ENCODE measurements at places on chromosomes 4 and X.

DNA sequence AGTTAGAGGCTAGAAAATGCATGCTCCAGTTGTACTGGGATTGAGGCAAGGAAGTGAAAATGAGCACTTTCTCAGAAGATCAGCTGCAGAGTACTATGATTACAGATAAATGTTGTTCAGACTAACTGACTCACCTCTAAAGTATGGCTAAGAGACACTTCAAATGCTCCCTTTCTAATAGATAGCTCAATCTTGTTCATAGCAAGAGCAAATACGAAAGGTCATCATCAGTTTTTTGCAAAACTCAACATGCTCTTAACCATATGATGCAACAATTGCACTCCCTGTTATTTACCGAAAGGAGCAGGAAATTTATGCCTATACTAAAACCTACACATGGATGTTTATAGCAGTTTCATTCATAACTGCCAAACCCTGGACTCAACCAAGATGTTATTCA is 838.4 kb upstream of the INTU start:
- no peak for DNase-seq

DNA sequence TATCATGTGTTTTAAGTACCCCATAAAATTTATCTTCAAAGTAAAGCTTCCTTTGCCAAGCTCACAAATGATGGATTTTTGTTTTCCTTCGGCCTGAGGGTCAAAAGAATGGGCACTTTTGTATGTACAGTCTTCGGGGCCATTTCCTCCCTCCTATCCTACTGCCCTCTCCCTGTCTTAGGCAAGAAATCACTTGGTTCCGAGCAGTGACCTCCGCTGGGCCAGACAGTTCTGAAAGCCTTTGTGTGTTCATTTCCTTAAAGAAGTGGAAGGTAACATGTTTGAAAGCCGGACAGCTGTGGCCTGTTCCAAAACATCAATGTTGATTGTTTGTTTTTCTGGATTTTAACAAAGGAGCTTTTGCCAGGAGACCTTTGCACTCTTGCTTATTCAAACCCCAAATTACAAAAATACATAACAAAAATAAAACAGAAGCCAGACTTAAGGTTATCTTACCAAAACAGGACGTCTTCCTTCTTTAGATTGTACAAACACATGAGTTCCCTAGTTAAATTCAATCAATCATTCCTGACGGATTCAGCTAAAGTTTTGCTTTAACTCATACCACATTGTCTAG is 110.6 kb upstream of the LIMCH1 start:
- DNase-seq: no peak

DNA sequence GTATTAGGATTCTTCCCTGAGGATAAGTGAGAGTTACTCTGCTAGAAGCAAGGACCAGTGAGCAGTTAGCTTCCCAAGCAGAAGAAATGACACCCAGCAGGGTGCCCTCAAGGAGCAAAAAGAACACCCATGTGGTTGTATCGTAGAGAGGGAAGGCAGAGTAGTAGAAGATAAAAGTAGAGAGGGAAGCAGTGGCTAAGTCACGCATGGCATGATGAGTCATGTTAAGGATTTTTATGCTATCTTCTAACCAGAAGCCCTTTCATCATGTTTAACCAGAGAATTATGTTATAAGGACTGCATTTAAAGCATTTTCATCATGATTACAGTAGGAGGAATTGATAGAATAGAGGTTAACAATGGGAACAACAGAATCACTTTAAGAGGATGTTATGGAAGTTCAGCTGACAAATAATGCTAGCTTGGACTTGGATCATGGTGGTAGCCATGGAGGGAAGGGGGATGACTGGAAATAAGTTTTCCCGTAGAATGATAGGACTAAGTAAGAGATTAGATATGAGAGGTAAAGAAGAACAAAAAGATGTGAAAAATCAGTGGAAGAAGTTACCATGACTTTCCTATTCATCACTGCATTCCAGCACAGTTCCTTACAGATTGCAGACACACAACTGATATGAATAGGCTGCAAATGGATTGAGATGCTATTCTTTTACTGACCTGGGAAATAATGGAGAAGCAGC is 383.5 kb upstream of the INTU start:
- no peak for DNase-seq

DNA sequence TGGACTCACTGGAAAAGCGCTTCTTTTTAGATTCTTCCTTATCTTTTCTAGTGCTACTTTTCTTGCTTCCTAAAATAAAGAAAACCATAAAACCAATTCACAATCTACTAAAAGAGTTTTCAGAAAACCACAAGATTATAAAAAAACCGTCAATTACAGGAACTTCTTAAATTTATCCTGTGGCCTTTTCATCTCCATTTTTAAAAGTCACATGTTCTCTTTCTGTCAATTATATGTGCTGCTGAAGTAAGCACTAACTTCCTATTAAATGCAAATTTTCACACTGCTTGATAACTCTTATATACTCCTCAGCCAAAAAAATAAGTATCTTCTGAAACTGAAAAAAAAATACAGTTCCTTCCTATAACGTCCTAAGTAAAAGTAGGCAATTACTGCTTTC is 32.8 kb downstream of the CENPC start:
- no peak for DNase-seq

GRCh38 chr4:145881989-145882388 is 56.6 kb downstream of the ZNF827 start:
- no peak for DNase-seq

- DNase-seq: no peak
These were observed 26.7 kb upstream of the GPRIN3 start for GRCh38 chr4:89334311-89334710.

GRCh38 chrX:139692908-139693307 is 15.1 kb downstream of the MCF2 start:
- no peak for DNase-seq

DNA sequence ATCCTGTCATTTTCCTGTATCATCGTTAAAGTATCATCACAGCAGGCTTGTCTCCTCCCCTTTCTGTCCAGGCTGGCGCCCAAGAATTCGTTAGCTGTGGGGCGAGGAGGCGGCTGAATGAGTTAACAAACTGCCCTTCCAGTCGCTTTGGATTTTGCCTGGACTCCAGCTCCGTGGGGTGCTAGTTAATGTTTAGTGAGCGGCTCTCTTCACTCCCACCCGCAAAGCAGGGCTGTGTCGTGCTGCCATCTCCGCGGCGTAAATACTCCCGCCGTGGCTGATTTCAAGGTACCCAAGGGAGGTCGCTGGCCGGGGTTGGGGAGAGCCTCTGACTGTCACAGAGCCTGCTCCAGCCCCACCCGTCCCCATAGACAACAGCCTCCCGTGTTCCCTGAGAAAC is 44.9 kb upstream of the SPRY1 start:
- DNase-seq: peak; percentile 20

Data from progenitor cell of endocrine pancreas (in vitro differentiated cells).